T1000 (cell line): ENCODE measurements at places on chromosomes 13 and 19.

DNA sequence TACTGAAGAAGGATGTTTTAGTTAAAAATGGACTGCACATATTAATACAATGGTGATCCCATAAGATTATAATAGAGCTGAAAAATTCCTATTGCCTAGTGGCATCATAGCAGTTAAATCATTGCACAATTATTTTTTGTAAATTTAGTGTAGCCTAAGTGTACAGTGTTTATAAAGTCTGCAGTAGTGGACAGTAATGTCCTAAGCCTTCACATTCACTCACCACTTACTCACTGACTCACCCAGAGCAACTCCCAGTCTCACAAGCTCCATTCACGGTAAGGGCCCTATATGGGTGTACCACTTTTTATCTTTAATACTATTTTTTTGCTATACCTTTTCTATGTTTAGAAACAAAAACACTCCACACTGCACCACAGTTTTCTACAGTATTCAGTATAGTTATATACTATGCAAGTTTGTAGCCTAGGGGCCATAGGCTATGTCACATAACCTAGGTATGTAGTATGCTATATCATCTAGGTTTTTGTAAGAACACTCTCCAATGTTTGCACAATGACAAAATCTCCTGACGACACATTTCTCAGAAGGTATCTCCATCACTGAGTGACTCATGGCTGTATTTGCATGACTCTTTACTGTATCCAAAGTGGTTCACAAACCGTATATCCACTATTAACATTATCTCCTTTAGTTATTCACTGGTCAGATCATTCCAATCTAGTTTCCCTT, 536.0 kb downstream of the KLF12 start:
- no peak for DNase-seq

DNA sequence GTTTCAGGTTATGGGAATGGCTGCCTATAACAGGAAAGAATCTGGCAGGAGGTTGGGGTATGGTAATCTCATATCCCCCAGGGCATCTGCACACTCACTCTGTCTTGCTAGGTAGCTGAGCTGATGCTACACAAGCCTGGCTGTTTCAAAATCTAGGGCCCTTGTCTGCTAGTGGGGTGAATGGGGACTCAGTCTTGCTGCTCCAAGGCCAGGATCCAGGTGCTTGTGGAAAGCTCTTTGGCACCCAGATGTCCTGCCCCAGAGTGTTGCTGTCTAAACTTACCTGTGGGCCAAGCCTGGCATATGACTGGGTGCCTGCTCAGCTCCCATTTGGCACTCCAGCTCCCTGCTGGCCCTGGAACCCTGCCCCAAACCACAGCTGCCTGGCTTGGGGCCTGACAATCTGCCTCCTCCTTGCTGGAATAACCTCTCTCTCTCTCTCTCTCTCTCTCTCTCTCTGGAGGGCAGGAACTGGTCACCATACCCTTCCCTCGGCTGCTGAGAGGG, 158.1 kb upstream of the TSC22D1 start:
- no peak for DNase-seq

DNA sequence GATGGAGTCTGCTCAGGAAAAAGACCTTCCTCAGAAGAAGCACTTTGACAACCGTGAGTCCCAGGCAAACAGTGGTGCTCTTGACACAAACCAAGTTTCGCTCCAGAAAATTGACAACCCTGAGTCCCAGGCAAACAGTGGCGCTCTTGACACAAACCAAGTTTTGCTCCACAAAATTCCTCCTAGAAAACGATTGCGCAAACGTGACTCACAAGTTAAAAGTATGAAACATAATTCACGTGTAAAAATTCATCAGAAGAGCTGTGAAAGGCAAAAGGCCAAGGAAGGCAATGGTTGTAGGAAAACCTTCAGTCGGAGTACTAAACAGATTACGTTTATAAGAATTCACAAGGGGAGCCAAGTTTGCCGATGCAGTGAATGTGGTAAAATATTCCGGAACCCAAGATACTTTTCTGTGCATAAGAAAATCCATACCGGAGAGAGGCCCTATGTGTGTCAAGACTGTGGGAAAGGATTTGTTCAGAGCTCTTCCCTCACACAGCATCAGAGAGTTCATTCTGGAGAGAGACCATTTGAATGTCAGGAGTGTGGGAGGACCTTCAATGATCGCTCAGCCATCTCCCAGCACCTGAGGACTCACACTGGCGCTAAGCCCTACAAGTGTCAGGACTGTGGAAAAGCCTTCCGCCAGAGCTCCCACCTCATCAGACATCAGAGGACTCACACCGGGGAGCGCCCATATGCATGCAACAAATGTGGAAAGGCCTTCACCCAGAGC, 16.2 kb upstream of the ZNF544 start:
- DNase-seq = no peak

DNA sequence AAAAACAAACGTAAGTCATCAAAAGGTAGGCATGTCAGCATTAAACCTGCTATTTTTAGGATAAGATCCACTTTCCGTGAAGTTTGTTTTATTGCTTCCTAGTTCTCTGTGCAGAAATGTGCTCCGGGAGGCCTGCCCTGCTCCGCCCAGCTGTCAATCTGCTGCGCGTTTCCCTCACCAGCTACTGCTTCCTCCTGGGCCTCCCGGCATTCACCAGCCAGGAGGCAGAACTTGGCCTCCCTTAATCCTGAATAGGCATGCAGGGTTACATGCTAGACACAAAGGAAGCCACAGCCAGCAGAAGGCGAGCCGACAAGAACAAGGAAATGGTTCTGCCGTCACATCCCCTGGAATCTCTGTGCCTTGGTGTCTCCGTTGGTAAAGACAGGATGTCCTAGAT, 386.2 kb downstream of the IRS2 start:
- no peak for DNase-seq

DNA sequence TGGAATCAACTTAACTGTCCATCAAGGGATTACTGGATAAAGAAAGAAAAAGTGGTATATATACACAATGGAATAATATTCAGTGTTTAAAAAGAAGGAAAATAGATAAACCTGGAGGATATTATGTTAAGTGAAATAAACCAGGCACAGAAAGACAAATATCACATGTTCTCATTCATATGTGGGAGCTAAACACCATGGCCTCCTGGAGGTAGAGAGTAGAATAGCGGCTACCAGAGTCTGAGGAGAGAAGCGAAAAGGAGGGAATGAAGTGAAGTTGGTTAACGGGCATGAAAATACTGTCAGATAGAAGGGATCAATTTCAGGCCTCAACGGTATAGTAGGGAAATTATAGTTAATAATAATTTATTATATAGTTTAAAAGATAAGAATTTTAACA, 147.5 kb upstream of the OBI1 start:
- DNase-seq = no peak

DNA sequence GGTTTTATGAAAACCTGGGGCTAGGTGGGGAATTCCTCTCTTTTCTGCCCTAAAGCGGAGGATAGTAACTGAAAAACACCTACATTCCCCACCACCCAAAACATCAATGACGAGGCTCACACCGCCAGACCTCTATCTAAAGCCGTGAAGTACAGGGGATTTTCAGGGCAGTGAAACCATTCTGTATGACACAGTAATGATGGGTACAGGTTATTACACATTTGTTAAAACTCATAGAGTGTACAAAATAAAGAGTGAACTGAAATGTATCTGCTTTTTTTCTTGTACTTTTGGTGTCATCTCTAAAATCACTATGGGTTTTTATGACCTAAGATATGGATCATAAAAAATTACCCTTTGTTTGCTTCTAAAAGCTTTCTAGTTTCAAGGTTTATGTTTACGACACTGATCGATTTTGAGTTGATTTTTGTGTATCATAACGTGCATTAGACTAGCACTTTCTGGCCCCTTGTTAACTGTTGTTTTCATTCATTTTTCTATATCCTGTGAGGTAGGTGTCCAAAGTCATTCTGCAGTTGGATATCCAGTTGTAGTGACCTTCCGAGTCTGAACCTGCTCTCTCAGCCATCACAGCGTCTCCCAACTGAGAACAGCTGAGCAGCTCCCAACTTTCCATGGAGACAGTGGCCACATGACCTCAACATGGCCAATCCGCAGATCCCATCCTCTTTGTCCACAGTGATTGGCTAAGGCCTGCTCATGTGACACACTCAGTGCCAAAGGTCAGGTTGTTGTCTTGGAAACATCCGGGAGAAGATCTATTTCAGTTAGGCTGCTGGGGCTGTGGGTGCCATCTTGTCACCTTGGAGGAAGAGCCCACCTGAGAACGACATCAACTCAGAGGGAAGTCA, 10.3 kb downstream of the MBD3L2B start:
- no peak for DNase-seq

GRCh38 chr19:19068659-19069654, 5.2 kb downstream of the SLC25A42 start:
- no peak for DNase-seq

DNA sequence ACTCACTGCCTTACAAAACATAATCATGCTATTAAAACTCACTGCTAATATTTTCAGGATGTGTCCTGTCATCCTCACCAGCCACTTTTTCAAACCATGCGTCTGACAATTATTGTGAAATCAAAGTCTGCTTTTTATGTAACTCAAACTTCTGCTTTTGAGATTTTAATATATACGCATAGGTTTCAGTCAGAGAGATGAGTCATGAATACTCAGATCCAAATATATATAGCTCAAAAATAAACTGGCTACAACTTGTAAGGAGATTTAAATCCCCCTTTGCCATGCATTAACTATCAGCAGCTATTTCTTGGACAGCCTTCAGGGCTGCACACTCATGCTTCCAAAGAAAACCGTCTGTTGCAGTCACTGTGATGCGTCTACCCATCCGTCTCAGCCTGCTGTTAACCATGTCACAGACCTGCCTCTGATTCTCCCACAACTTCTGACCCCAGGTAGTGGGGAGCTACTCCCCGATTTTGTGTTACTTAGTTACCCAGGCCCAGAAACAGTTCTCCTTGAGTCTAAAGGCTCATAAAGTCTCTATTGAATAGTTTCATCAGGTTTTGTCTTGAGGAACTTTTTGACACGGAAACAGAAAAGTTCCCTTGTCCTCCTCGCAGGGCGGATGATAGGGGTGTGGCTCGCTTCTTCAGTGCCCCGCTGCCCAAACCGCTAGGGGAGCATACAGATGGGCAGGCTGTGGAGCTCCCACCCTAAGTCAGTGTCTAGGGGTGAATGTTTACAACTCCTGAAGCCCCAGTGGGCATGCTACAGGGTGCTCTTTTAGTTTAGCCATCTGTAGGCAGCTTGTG, 33.8 kb upstream of the SGCG start:
- DNase-seq = no peak

GRCh38 chr19:51547397-51548212, 16.1 kb upstream of the SIGLEC6 start:
- DNase-seq = no peak

- no peak for DNase-seq
Observed at GRCh38 chr13:94660695-94661326, 51.5 kb downstream of the SOX21 start.

DNA sequence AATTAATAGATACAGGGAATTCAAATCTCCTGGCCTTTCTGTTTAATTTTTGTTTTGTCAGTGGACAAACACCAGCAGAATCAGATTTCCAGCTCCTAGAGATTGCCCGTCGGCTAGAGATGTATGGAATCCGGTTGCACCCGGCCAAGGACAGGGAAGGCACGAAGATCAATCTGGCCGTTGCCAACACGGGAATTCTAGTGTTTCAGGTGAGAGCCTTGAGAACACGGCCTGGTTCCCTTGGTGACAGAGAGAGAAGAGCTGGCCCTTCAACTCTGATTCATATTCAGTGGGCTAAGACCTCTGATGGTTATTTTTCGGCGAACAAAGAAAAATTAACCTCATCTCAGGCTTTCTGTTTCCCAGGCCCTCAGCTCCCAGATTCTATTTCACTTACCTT, 191.3 kb downstream of the STK24 start:
- DNase-seq = no peak

- DNase-seq = no peak
Observed at GRCh38 chr19:9972103-9972502, 35.8 kb upstream of the OLFM2 start.

GRCh38 chr13:113489549-113490495, 689 bp downstream of the DCUN1D2 start:
- peak; percentile 68 for DNase-seq

- DNase-seq = no peak
Observed at GRCh38 chr19:54282686-54283470, 2.0 kb upstream of the LILRB2 start.

GRCh38 chr13:67219113-67219512, 11.0 kb downstream of the PCDH9 start:
- no peak for DNase-seq

DNA sequence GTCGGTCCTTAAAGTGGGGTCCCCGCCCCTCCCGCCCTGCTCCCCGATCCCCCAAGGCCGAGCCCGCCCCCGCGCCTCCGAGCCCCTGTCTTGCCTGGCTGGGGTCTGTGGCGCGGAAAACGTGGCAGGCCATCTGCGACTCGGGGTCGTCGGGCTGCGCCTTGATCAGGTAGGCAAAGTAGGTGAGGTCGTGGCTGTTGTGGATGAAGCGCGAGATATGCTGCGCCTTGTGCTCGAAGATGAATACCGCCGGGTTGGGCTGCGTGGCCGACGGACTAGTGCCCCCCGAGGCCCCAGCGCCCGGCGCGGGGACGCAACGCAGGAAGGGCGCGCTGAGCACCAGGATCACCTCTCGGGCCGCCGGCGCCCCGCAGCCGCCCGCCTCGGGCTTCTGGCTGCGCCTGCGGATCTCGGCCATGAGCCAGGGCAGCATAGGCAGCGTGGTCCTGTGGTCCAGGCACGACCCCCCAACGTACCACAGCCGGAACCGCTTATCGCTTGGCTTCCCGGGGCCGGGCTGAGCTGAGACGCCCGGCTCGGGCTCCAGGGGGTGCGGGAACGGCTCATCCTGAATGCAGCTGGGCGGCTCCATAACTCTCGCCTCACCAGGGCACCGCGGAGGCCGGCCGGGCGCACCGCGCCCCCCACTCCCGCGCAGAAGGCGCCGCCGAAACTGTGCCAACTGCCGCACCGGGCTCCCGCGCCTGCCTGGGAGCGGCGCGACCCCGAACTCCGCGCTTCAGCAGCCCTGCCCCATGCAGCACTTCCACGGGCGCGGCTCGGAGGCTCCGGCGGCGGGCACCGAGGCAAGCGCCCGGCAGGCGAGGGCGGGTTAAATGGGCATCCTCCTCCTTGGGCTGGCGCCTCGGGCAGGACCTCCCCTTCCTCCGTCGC, 546 bp downstream of the TBC1D4 start:
- no peak for DNase-seq

DNA sequence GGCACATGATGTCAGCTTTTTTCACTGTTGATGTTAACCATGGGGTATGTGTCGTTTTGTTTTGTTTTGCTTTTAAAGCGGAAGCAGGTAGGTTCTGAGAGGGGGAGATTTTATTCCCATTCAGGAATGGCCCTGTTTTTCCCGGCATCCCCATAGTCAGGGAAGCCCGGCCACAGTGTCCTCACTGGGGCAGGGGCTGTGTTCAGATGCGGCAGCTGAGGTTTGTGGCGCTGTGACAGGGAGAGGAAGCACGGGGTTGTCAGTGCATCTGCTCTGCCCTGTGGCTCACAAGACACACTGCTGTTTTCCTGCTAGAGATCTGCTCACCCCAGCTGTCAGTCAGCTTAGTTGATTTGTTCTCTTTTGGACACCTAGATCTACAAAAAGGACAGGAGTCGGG, 27.6 kb downstream of the ANKRD27 start:
- DNase-seq = no peak

DNA sequence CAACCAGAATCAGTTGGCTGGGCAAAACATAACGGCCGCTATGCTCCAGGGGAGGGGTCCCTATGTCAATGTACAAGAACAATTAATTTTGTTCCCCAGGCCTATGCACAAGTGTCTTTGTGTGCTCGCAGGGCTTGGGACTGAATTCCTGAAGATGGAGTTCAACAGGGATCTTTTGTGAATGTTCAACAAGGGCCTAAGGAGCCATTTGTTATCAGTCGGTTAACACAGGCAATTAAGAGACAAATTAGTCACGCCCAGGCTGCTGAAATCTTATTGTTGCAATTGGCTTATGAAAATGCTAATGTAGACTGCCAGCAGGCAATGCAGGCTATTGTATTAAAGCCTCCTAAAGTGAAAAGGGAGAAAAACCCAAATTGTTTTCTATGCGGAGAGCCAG, 117.5 kb downstream of the ZNF429 start:
- DNase-seq = no peak
